ENCODE measurements at places on chromosomes 1 and 21.

GRCh38 chr1:185207170-185207569, 50.2 kb downstream of the SWT1 start:
- DNase-seq: no peak

DNA sequence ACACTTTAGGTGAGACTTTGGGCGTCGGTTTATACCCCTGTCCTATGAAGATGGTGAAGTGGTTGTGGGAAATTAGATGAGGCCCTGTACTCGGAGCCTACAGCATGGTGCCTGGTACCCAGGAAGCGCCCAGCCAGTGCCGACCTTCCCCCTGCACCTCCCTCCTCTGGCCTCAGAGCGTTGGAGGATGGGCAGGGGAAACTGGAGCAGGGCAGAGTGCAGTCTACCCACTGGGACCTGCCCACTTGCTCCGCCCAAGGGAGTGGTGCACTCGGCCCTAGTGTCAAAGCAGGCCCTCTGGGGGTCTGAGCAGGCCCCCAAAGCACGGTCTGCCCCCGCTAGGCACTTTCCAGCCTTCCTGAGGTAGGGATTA, 13.0 kb upstream of the TTC22 start:
- DNase-seq: no peak

DNA sequence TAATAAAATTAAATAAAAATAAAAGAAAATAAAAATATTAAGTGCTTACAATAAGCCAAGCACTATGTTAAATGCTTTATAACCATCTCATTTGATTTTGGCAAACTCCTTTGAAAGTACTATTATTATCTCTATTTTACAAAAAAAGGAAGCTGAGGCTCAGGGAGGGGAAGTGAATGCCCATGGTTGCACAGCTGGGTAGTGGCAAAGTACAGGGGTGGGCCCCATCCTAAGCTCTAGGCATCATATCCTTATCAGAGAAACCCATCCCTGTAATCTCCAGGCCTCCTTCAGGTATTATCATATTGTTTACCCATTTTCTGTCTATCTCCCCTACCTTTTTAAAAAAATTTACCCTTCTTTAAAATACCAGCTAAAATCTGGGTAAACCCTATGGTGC, 2.3 kb upstream of the MED18 start:
- DNase-seq: no peak

- no peak for DNase-seq
Observed at GRCh38 chr21:14541841-14542490, 4.1 kb downstream of the SAMSN1 start.

GRCh38 chr21:31005019-31005418, 33.3 kb downstream of the KRTAP19-8 start:
- no peak for DNase-seq

DNA sequence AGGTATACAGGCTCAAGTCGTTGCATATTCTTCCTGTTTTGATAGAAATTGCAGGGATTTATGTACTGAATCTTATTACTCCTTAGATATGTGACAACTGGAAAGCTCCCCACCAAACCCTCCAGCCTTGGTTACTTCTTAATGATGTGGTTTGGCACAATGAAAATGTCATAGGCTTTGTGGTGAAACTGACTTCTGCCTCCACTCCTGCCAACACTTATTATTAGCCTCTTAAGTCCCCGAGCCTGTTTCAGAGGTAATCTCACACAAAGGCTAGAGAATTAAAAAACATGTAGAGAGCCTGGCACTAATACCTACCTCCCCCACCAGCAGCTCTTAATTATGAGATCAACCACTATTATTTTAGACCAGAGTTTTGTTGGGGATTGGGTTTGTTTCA, 4.2 kb downstream of the COX20 start:
- no peak for DNase-seq

GRCh38 chr1:84598846-84599741, 24.9 kb upstream of the CTBS start:
- DNase-seq: no peak

DNA sequence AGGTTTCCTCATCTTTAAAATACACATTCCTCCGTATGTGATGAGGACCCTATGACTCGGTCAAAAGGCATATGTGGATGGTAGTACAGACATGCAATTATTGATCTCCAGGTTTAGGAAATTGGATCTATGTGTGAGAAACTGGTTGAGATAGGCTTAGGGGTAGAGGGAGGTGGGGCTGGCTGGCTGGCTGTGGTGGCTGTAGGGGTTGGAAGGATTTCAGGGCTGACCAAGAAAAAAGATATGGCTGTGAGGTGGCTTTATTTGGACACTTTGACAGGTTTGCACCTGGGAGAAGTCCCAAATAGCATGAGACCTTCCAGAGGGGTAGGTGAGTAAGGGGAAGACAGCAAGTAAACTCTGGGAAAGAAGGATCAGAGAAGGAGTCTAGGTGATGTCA, 39.6 kb upstream of the ADAM30 start:
- no peak for DNase-seq

GRCh38 chr1:54274448-54274847, 74.5 kb downstream of the MRPL37 start:
- no peak for DNase-seq

DNA sequence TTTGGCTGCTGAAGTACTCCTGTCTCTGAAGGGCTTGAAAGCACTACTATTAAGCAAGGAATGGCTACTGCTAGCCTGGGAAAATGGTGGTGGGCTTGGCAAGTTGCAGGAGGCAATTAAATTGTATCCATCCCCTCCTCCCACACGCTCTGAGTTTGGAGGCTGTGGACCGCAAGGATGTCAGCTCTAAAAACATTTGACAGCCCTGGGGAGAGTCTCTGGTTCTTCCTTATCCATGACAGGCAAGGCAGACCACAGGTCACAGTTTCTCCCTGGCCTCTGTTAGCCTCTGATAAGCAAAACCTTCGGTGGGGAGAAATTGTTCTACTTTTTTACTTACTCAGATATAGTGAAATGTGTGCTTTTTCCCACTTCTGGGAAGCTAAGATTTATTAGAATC, 46.6 kb downstream of the S1PR1 start:
- DNase-seq: no peak

GRCh38 chr1:212189352-212189738, 95.9 kb upstream of the PPP2R5A start:
- DNase-seq: no peak

GRCh38 chr1:182680408-182680807, 4.0 kb downstream of the RGS8 start:
- no peak for DNase-seq

- no peak for DNase-seq
Observed at GRCh38 chr1:176119549-176119948, 87.5 kb downstream of the COP1 start.

DNA sequence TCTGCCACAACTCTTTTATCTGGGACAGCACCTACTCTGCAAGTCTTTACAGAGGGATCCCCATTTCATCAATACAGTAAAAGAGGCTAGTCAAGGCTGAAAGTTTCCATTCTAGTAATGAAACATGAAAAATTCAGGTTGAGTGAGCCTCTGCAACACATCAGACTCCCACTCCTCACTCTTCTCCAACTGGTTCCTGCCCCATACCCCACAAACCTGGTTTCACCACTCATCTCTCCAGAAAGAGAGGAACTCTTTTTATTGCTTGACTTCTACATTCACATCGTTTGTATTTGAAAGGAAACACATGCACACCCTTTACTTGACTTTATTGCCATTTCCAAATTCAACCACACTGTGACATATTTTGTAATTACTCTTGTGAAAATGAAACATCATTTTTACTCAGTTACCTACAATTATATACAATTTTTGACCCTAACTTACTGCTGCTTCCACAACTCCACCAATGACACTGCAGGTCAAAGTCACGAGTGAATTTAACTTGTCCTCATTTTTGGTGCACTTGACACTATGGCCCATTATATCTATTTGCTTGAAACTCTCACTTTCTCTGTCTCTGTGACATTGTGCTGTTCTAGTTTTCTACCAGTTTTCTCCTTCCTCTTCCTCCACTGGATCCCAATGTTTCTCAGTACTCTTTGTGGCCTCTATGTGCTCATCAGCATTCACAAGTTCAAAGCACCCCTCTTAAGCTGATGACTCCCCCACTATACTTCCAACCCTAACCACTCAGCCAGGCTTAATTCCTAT, 8.0 kb downstream of the STX6 start:
- DNase-seq: no peak

DNA sequence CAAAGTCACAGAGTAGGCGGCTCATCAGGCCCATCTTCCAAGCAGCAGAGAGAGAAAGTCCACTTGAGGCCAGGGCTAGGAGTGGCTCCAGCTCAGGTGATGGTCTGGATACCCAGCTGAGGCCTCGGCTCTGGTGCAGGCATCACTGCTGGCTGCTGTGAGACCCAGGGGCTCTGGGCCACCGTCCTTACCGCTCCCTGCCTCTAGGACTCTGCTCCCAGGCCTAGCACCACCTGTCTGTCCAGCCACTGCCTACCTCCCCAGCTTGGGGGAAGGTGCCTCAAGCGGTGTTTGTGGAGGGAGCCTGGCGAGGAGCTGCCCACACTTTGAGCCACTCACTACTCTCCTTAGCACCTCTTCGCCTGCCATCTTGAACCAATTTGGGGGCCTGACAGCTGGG, 57.9 kb downstream of the DMRTB1 start:
- no peak for DNase-seq

- no peak for DNase-seq
Observed at GRCh38 chr1:153395136-153395685, 4.3 kb upstream of the S100A8 start.

- no peak for DNase-seq
Observed at GRCh38 chr1:179598631-179599030, 7.0 kb downstream of the TDRD5 start.

DNA sequence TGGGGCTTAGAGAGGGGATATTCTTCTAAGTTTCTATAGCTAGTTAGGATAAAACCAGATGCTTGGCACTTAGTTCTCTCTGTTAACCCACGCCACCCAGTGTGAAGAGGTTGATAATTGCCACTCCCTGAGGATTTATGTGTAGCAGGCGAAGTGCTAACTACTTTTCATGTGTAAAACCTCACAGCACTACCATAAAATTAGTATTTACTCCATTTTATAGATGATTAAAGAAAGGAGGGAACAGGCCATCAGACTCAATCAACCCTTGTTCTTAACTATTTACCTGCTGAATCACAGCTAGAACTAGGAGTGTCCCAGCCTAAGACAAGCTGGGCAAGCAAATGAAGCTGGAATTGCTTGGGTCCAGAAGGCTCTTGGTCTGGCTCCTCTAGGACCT, 8.9 kb downstream of the LIN28A start:
- no peak for DNase-seq

- DNase-seq: no peak
Observed at GRCh38 chr1:54543729-54544496, 4.1 kb upstream of the ACOT11 start.

DNA sequence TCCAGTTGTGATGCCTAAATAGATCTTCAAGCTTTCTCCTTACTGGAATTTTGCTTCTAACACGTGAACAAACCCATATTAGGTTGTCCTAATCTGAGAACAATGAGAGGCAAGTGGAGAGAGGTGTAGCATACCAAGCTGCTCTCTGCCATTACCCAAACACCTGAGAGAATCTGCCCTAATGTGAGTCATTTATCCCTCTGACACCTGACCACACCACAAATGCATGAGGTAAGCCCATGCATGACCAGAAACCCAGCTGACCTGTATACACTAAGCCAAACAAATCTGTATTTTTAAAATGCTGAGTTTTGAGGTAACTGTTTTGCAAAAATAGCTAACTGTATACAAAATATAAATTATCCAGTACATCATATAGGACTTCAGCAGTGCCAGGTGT, 1458.1 kb upstream of the B3GALT2 start:
- DNase-seq: no peak

DNA sequence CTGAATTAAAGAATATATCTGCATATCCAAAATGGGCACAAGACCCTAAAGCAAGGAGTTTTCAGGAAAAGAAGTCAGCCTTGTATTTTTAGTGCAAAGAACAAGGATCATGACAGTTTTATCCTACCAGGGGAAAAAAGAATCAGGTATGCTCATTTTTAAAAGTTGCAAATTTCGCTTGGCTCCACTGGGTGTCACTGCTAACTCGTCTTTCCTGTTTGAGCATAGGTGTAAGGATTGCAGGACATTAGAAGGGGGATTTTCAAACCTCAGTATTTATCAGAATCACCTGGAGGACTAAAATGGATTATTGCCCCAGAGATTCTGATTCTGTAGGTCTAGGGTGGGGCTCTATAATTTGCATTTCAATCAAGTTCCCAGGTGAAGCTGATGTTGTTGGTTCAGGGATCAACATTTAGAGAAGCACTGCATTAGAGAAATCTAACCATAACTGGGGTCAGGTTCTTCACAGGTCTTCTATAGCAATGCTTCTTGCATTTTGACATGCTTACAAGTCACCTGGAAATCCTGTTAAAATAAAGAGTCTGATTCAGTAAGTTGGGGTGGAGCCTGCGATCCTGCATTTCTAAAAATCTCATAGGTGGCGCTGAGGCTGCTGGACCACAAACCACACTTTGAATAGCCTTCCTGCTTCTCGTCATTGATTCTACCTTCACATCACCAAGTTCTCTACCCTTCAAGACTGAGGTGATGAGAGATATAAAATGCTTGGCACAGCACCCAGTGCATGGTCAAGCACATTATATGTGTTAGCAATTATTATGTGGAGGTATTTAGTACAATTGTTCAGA, 39.6 kb downstream of the NUF2 start:
- no peak for DNase-seq

DNA sequence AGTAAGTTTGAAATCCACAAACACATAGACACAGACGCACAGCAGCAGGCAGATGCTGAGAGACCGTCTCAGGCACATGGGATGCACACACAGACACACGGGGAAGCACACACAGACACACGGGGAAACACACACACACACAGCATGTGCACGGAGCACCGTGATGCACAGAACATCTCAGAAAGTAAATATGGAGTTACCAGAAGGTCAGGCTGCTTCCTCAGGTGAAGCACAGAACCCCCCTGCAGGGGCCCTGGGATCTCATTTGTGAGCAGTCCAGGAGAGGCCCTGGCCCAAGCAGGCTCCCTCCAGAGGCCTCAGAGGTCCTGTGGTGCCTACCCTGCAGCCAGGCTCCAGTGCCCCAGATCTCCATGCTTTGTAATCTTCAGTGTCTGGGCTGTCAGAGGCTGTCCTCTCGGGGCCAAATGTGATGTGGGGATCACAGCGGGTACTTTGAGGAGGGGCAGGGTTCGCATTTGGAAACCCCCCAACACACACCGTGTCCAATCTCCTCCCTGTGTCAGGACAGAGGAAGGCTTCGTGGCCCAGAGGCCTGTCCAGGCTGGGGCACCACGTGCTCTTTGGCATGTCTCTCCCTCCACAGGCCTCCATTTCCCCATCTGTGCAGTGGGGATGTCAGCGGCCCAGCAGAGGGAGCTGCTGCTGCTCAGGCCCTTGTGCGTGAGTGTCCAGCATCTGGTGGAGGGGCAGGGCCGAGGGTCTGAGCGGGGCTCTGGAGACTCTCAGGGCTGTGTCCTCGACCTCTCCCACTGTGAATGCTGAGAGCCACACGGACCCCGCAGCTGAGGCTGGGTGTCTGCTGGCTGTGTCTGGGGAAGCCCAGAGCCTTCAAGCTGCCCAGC, 23.0 kb upstream of the PRSS38 start:
- DNase-seq: peak; percentile 4

DNA sequence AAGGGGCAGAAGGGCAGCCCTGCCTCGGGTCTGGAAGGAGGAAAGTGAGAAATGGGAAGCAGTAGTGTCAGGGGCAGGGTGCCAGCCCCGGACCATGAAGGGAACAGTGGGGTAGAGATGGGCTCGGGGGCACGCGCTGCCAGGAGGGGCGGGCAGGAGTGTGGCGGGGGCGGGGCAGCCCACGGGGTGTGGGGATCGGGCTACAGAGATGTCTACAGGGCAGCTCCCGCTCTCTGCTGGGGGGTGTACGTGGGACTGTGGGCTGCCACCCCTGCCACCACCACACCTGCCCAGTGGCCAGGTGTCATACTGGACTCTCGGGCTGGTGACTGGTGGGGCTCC, 7.4 kb downstream of the ARHGEF16 start:
- no peak for DNase-seq
